ENCODE measurements at places on chromosomes 16 and 17.
A peak's percentile ranks its signal among the peaks of the same experiment; 100 is the strongest.

GRCh38 chr17:75551266-75551665 is 25.8 kb downstream of the LLGL2 start:
- no peak for DNase-seq

GRCh38 chr17:38719943-38720641 is 10.0 kb upstream of the CISD3 start:
- no peak for DNase-seq

DNA sequence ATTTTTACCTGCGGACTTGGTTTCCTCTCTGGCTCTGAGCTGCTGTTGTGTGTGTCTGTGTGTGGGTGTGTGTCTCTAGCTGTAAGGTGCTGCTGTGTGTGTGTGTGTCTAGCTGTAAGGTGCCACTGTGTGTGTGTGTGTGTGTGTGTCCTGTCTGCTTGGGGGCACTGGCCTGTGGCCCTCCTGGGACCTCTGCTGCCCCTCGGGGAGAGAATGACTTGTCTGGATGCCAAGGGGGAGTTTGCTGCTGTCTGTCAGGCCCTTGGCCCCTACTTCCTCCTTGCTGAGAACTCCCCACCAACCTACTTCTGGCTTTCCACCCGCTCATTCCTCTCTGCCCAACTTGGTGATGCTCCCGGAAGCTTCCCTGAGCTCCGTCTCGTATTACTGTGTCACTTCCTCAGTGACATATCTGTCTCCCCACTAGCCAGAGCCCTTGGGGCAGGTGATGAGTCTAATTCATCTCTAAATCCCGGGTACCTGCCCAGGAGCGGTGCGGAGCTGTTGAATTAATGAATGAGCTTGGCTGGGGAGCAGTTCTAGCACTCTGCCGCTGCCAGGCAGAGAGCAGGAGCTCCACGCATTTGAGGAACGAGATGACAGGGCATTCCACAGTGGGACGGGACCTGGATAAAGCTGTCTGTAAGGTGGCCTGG is 3.5 kb upstream of the LASP1NB start:
- DNase-seq: no peak

DNA sequence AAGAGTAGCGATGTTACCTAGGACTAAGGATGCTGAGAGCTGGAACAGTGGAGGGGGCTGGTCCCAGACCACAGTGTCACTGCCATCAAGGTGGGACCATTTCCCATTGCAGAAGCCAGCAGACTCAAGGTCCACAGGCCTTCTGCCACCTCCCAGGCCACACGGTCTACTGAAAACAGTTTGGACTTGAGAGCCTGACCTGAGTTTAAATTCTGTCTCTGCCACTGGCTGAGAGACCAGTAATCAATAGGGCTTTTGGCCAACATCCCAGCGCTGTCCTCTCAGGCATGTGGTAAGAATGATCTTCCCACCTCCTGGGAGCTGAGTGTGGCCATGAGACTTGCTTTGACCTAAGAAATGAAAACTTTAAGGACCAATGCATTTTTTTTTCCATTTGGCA is 331.4 kb upstream of the CDH5 start:
- peak; percentile 51 for DNase-seq

- no peak for DNase-seq
Measured at GRCh38 chr16:84475643-84476240, 28.7 kb downstream of the MEAK7 start.

GRCh38 chr17:49746791-49747490 is 17.0 kb downstream of the FAM117A start:
- no peak for DNase-seq

- no peak for DNase-seq
Measured at GRCh38 chr17:41773190-41773588, 13.3 kb downstream of the JUP start.

DNA sequence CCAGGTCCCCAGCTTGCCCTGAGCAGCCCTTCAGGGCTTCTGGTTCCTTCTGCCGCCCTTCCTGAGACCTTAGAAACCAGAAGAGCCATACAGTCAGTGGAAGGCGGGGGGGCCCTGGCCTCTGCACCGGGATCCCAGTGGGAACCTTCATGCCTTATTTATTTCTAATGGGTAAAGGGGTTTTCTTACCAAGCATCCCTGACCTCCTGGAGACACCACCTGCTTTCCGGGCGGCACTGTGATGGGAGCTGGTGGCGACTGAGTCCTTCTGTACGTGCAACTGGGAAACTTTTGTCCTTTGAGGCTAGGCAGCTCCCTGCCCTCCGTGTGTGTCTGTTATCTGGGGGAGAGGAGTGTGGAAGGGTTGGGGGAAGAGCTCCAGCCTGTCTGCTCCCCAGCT is 7.2 kb upstream of the MRPL58 start:
- DNase-seq: no peak

DNA sequence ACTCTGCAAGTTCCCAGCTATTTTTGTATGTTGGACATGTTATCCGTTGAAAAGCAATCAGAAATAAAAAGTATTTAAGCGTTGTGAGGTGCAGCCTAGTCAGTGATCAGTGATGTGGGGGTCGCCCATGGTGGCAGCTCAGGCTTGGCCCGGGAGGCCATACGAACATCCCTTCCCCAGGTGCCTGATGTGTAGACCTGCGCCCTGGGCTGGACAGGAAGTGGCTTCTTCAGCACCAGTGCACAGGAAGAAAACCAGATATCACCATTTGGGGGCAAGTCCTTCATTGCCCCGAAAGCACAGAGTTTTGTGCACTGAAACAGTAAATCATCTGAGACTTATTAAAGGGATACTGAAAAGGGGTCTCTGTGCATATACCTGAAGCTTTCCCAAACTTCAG is 98.9 kb downstream of the SOCS1 start:
- no peak for DNase-seq

- DNase-seq: no peak
Measured at GRCh38 chr16:13935408-13935807, 15.5 kb downstream of the ERCC4 start.

- no peak for DNase-seq
Measured at GRCh38 chr16:84410361-84411138, 42.2 kb downstream of the ATP2C2 start.

GRCh38 chr16:9081843-9082242 is 9.6 kb upstream of the HAPSTR1 start:
- no peak for DNase-seq

DNA sequence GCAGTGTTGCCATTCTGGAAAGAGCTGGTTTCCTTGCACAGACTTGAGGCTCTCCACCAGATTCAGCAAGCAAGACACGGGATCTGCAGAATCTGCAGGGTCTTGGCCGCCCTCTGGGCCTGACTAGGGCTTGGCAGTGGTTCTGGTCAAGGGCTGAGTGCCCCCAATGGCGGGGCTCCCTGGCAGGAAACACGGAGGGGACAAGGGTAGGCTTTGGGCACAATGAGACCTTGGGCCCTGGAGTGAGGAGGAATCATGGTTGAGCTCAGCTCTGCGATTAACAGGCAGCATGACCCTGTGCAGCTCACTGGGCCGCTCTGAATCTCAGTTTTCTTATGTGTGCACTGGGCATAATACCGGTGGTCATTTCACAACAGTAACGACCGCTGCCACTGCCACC is 249.9 kb downstream of the GSG1L start:
- peak; percentile 17 for DNase-seq

GRCh38 chr16:47694543-47694942 is 233.4 kb downstream of the PHKB start:
- DNase-seq: no peak

DNA sequence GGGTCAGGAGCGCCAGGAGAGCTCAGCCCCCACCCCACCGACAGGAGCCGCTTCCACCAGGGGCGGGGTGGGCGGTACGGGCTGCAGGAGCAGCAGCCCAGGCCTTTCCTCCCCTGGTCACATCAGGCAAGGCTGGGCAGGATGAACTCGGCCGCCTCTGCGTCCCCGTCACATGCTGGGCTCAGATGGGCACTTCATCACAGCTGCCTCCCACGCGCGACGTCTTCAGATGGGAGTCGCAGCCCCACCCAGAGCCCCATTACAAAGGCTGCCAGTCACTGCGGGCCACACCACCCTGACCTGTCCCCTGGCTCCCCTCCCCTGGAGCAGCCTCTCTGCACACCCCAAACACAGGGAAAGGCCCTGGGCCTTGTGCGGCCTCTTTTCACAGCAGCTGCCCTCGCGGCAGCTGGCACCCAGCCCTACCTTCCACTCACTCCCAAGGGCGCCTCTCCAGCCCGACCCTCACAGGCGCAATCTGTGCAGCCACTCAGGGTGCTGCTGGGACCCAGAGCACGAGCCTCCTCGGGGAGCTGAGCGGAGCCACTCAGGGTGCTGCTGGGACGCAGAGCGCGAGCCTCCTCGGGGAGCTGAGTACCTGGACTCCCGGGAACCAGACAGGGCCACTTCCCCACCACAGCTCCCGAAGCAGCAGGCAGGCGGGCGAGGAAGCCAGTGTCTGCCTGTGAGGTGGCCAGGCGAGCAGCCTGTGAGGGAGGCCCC is 4.7 kb downstream of the ZNF598 start:
- DNase-seq: no peak

- no peak for DNase-seq
Measured at GRCh38 chr16:84683691-84684591, 15.9 kb upstream of the USP10 start.

DNA sequence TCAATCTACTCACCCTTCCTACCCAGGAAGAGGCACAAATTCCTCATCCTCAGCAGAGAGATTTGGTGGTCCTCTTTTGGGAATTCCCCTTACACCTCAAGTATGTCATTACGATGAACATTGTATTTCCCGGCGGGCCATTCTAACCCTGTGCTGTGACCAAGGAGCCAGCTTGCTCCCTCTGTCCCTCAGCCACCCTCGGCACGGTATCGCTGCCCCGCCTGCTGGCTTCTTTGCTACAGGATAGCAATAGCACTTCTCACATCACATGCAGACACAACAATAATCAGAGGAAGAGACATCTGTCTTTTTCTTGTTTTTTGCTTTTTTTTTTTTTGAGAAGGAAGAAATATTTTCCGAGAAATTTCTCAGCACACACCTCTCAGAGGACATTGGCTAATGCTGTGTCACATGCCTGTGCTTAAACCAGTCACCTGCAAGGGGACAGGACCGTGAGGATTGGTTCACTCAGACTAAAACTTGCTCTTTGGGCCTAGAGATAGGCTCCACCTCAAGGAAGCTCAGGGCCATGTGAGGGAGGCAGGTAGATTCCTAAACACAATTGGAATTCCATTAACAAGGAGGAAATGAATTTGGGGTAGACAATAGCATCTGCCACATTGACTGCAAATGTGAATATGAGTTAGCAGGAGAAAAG is 41.2 kb downstream of the TMC5 start:
- DNase-seq: no peak

DNA sequence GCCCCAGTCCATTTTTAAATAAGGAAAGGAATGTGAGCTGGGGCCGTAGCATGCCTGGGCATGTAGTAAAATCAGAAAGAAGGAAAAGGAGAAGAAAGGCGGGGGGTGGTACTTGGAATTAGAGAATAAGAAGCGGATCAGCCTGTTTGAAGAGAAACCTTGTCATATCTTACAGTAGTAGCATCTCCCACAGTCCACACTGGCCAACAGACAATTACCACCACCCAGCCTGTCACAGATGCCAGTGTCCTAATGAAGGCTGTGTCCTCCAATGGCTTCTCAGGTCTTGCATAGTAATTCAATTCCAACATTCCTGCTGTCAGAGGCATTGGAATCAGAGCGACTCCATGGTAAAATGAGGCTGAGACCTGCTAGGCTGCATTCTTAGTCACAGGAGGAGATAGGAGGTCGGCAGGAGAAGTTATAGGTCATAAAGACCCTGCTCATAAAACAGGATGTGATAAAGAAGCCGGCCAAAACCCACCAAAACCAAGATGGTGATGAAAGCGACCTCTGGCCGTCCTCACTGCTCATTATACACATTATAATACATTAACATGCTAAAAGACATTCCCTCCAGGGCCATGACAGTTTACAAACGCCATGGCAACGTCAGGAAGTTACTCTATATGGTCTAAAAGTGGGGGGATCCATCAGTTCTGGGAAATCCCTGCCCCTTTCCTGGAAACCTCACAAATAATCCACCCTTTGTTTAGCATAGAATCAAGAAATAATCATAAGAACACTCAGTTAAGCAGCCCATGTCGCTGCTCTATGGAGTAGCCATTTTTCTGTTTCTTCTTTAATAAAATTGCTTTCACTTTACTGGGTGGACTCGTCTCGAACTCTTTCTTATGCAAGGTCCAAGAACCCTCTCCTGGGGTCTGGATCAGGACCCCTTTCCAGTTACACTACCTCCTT is 9.6 kb upstream of the AKAP10 start:
- no peak for DNase-seq

DNA sequence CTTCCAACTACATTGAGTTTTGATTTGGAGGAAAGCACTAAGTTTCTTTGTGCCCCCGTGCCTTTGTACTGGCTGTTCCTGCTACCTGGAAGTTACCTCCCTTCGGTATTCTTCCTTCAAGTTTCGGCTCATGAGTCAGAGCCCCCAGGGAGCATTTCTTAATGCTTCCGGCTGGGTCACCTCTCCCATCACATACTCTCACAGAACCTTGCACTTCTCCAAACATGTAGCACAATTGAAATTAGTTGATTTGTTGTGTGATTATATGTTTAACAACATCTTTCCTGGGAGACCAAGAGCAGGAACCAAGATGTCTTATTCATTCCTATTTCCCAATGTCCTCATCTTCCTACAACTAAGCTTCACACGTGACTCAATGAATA is 158.6 kb upstream of the CDH5 start:
- DNase-seq: no peak

DNA sequence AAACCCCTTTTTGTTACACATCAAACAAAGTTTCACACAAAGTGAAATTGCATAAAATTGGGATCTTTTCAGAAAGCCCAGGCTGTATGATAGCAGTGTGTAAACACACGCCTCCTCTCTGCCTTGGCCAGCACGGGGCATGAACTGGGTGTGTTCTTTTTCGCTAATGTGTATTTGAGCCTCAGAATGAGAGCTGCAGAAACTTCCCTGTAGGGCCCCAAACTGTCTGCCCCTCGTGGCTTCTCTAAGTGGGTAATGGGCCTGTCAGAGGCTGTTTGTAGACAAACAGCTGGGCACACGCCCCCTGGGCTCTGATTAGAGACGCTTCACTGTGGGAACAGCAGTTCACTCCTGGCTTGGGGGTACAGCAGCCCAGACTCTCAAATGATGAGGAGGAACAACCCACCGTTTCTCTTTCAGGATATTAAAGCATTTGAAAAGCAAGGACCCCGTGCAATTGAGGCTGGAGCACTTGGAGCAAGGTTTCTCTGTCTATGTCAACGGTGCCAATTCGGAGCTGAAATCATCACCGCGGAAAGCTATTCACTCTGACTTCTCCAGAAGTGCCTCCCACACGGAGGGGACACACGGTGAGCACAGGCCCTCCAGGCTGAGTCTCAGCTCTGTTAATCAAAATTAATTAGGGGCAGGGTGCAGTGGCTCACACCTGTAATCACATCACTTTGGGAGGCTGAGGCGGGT is 78.4 kb downstream of the KATNIP start:
- no peak for DNase-seq

DNA sequence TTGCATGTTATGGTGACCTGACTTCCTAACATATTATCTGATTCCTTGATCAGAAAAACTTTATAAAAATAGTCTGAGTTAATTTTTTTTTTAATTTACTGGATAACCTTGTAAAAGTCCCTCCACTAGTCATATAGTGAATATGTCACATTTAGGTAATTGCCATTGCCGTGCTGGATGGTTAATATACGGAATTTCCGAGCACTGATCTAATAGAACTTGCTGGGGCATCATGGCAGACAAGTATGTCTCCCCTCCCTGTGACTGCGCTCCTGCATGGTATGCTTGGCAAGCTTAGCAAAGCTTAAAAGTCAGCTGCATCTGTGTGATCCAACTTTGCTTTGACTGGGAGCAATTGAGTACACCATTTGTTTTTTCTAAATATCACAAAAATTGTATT is 239.4 kb upstream of the TBX2 start:
- no peak for DNase-seq
